ENCODE measurements at places on chromosomes 3 and 15. TPM values are rescaled to one million over a fixed set of nuclear protein-coding genes. Genes with fewer than 3 reads are reported as not detected.

GRCh38 chr3:182412066-182412465 is 381.2 kb upstream of the ATP11B start:
- no peak overlapping the region for H3K4me3 ChIP-seq
- no peaks in the 10 kb centered on the region for H3K4me1 ChIP-seq
- no peaks in the 10 kb centered on the region for H3K36me3 ChIP-seq
- H3K27me3 ChIP-seq = no peaks in the 10 kb centered on the region
- H3K27ac ChIP-seq = no peak overlapping the region
- no peak for DNase-seq

DNA sequence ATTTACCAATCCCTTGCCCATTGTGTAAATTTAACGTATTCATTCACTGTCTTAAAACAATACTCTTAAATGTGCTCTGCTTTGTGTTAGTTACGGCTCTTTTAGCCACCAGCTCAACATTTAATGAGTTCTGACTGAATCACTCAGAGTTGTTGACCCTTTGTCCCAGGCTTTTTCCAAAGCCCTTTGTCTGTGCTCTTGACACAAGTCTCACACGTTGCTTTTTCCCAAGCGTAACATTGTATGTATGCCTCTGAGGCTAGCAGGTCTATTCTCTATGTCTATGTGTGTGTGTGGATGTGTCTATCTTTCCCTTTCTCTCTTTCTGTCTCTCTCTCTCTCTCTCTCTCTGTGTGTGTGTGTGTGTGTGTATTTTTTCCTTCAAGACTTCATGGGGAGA is 435.4 kb upstream of the GOLIM4 start:
- H3K27me3 ChIP-seq = no peaks in the 10 kb centered on the region
- no peak overlapping the region for H3K4me3 ChIP-seq
- H3K4me1 ChIP-seq = no peaks in the 10 kb centered on the region
- no peak overlapping the region for H3K27ac ChIP-seq

DNA sequence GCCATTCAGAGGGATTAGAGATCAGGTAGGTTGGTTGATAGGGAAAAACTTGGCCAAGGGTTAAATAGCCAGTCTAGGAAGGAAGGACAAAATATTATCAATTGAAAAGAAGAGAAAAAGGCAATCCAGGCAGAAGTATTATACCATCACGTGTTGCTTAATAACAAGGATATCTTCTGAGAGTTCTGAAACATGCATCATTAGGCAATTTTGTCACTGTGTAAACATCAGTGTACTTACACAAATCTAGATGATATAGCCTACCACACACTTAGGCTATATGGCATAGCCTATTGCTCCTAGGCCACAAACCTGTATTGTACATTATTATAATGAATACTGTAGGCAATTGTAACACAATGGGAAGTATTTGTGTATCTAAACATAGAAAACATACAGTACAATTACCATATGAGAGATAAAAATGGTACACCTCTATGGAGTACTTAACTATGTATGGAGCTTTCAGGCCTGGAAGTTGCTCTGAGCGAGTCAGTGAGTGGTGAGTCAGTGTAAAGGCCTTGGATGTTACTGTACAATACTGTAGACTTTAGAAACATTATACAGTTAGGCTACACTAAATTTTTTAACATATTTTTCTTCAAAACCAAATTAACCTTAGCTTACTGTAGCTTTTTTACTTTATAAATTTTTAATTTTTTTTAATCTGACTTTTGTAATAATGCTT is 2.7 kb downstream of the TEX55 start:
- H3K4me3 ChIP-seq = no peak overlapping the region
- DNase-seq = no peak
- no peaks in the 10 kb centered on the region for H3K4me1 ChIP-seq
- H3K36me3 ChIP-seq = no peaks in the 10 kb centered on the region
- H3K27ac ChIP-seq = no peak overlapping the region
- peaks cover 1% of the 10 kb centered on the region for H3K27me3 ChIP-seq

Gene ATP8B4
- 0.54 TPM for total RNA-seq

DNA sequence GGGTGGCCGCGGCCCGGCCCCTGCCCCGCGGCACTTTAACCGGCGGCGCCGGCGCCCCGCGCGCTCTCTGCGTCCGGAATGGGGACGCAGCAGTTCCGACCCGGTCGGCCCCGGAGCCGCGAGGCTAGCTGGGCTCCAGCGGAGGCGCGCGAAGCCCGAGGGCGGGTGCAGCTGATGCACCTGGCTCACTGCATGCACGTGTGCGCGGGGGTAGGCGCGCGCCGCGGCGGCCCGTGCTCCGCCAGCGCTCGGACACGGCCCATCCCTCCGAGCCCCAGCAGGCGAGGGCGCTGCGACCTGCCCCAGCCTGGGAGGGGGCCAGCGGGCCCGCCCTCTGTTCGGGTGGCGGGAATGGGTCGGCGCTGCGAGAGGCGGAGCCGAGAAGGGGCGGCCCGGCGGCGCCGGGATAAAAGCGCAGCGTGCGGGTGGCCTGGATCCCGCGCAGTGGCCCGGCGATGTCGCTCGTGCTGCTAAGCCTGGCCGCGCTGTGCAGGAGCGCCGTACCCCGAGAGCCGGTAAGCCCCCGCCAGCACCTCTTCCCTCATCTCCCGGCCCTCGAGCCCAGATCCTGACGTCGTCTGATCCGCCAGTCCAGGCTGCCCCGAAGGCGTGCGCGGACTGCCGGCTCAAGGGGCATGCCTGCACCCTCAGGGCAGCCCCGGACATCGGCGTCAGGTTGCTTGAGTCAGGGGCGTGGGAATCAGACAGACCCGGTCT is at the start of the genes CHDH and IL17RB:
CHDH (minus strand) TSS at position 286 of the 717 bp plus-strand sequence. CDS start 22,411 bp downstream, outside the sequence.
IL17RB (plus strand) TSS at position 435 of the 717 bp plus-strand sequence; CDS start at position 456, 21 bp downstream.
- H3K4me3 ChIP-seq = peak within 1 kb of the TSS; percentile 76
- peak; percentile 31 for DNase-seq
- no peak within 1 kb of the TSS for H3K27ac ChIP-seq
- peaks cover 29% of the 10 kb centered on the region for H3K27me3 ChIP-seq
- peaks cover 34% of the 10 kb centered on the region for H3K4me1 ChIP-seq

DNA sequence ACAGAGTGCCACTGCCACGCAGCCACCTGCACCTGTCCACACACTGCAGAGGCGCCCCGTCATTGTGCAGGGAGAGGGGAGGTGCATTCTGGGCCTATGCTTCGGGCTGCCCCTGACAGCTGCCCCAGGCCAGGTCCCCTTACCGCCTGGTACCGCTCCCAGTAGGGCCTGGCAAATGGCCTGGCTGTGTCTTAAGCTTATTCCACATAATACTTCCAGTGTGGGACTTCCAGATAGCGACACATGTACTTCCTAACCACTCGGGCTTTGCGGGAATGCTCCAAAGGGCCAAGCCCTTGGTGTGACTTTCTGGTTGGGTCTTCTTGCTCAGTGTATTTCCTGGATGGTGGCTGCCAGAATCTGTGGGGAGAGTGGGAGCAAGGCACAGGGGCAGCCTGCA is 254.3 kb upstream of the CHRNA7 start:
- peaks cover 9% of the 10 kb centered on the region for H3K27me3 ChIP-seq

DNA sequence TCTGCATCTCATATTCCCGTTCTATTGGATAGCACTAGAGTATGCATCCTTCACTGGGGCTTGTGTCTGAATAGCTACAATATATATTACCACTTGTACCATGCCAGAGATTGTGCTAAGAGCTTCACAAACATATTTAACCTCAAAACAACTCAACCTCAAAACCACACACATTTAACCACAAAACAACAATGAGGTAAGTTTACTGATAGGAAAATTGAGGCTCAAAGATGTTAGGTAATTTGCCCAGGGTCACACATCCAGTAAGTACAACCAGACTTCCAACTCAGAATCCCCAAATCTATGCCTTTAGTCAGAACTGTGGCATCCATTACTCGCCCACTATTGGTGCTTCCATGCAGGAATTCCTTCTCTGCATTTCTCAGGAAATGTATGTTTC is 220.0 kb downstream of the FAM43A start:
- no peak for DNase-seq
- no peak overlapping the region for H3K4me3 ChIP-seq
- peaks cover 28% of the 10 kb centered on the region for H3K4me1 ChIP-seq
- H3K27me3 ChIP-seq = no peaks in the 10 kb centered on the region

Gene EPHB1
- total RNA-seq = 3.8 TPM

Gene ATP10A
- not detected for total RNA-seq

- no peak overlapping the region for H3K4me3 ChIP-seq
- no peak for DNase-seq
- H3K36me3 ChIP-seq = no peaks in the 10 kb centered on the region
- H3K4me1 ChIP-seq = no peaks in the 10 kb centered on the region
Measured at GRCh38 chr15:53746101-53746500, 13.4 kb downstream of the WDR72 start.

DNA sequence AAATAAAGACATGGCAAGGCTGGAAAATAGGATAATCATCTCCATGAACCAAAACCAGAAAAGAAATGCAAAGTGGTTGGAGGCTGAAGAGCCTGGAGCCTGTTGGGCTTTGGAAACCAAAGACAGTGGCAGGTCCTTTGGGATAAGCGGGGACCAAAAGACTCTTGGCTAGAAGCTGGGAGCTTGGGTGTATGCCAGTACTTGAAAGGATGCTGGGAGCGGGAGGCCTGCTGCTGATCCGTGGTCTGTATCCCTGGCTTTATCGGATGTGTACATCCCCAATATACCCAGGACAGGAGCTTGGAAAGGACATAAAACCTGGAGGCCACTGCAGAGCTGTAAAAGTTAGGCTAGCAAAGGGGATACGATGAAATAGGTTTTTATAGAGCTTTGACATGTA is 1.3 kb upstream of the CHRNB4 start:
- H3K4me1 ChIP-seq = peaks cover 11% of the 10 kb centered on the region
- peaks cover 9% of the 10 kb centered on the region for H3K27me3 ChIP-seq
- no peak overlapping the region for H3K4me3 ChIP-seq
- H3K36me3 ChIP-seq = no peaks in the 10 kb centered on the region
- no peak for DNase-seq
- no peak overlapping the region for H3K27ac ChIP-seq

Gene XCR1
- total RNA-seq = not detected

Gene OXTR
- total RNA-seq = 2.5 TPM

DNA sequence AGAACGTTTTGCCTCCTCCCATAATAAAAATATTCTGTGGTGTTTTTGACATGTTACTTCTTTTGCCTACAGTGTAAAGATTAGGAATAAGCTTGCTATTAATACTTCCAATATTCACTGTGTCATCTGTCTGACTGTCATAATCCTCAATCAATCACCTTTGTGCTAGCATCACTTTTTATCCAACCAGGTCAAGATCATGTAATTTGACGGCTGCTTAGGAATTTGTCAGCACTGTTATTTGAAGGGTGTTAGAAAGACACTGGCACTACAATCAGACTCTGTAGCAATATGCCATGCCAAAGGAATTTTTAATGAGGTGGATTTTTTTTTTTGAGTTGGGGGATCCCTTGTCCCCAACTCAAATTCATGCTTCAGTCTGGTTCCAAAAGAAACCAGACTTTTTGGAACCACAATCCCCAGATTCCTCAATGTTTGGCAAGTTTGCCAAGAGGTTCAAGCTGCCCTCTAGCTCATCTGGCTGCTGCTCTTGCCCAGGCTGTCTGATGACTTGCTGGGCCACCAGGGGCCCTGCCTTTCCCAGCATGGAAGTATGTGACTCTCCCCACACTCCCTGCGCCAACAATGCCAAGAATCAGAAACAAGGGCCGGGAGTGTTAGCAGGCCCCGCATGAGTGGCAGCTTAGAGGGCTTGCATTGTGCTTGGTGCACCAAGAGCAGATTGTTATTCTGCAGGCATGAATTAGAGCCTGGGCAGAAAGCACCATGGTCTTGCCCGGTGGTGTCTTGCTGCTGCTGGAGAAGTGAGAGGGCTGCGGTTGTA is 58.6 kb upstream of the TSC22D2 start:
- H3K4me3 ChIP-seq = no peak overlapping the region
- H3K36me3 ChIP-seq = no peaks in the 10 kb centered on the region
- DNase-seq = no peak
- H3K4me1 ChIP-seq = no peaks in the 10 kb centered on the region

GRCh38 chr15:51332206-51333147 is 5.9 kb downstream of the CYP19A1 start:
- peaks cover 2% of the 10 kb centered on the region for H3K27me3 ChIP-seq
- no peak overlapping the region for H3K27ac ChIP-seq
- DNase-seq = no peak
- no peaks in the 10 kb centered on the region for H3K36me3 ChIP-seq
- no peak overlapping the region for H3K4me3 ChIP-seq

Gene PLS1
- 0.66 TPM for total RNA-seq

Gene CCRL2
- total RNA-seq = 1.9 TPM

Gene ITGA11
- not detected for total RNA-seq

Gene ROPN1B
- total RNA-seq = not detected

All from activated B cell treated with CpG ODN at 0.5 μM for 24 hours (primary cell).